CD4-positive, alpha-beta T cell treated with Interleukin-17A for 1 hour (primary cell): ENCODE measurements at places on chromosomes 16 and 17.

DNA sequence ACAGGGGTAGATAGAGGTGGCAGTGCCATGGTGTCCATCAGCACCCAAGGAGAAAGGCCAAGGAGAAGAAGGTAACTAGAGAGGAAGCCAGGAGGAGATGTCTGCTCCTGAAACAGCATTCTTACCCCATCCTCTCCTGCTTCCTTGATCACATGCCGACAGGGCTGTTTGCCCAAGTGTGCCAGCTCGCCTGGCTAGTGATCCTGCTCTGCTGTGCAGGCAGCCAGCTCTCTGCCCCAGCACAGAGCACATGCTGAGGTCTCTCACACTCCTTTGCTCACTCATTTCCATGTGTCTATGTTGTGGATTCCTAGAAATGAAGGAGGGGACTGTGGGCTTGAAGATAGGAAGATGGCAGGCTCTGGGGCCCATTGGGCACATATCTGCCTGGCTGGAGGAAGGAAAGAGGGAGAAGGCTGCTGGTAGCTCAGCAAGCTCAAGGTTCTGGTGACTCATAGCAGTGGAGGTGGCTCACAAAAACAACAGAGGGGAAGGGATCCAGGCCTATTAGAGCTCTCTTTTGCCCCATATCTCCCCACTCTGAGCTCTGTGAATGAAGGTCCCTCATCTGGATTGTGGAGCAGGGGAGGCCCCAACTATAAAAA lies 54.3 kb downstream of the NEUROD2 start:
- DNase-seq = no peak

DNA sequence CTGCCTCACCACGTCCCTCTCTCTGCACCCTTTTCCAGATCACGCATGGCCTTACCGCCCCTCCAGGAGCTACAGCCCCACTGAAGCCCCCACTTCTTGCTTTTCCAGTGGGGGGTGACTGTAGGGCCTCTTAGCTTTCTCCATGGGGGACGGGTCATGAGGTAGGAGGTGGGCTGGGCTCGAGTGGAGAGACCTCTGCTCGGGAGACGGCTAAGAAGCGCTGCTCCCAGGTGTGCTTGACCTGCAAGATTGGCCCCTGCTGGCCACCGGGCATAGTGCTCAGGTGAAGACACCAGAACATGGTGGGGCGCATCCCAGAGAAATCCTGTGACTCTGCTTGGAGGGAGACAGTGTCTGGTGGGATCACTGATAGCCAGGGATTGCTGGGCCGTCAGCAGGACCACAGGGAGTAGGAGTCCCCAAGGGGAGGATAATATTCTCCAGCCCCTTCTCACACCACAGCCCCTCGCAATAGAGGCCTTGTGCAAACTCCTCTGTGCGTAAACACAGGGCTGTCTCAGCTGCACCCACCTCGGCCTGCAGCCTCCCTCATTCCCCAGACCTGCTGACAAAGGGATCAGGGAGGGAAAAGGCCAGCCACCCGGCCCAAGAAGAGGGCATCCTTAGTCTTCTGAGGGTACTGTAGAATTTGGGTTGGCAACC lies 8.9 kb upstream of the GALK1 start:
- DNase-seq = no peak

DNA sequence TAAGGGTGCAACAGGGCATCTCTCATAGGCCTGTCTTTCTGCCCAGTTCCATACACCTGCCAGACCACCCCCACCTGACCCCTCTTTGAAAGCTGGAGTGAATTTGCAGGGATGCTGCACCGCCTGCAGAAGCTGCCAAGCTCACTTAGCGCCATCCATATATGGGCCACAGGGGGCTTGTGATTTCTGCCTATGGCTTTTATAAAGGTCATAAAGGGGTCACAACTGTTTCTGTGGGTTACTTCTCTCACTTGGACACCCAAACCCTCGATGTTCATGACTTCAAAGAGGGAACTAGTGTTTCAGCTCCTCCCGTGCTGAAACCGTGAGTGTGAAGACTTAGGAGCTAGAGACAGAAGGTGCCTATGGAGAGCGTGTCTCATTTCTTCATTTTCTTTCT lies 23.9 kb upstream of the MEAK7 start:
- no peak for DNase-seq

GRCh38 chr16:71350821-71351557 lies 7.5 kb upstream of the CALB2 start:
- DNase-seq = no peak

DNA sequence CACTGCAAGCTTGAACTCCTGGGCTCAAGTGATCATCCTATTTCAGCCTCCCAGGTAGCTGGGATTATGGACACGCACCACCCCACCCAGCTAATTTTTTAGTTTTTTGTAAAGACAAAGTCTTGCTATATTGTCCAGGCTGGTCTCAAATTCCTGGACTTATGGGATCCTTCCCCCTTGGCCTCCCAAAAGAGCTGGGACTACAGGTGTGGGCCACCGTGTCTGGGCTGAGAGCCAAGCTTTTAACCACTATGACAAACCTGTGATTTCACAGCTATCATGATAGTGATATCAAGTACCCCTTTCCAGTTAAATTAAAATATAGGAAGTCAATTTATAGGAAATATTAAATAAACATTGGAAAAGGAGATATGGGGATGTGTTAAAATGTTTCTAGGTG lies 74.6 kb upstream of the IRX6 start:
- DNase-seq = no peak

DNA sequence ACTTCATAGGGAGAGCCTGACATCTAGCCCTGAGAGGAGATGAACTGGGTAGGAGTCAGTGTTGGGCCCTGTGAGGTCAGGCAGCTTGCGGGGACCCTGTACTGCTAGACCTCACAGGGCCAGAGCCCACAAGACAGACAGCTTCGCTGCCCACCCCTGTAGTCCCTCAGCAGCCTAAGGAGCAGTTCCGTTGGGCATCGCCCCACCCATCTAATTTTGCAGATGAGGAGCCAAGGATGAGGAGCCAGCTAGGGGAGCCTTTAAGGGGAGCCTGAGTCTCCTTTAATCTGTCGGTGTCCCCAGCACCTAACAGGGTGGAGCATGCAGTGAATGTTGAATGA lies 755 bp upstream of the TUFM start:
- DNase-seq = no peak

- DNase-seq = no peak
Measured at GRCh38 chr17:66177048-66177447, 14.9 kb downstream of the CEP112 start.

DNA sequence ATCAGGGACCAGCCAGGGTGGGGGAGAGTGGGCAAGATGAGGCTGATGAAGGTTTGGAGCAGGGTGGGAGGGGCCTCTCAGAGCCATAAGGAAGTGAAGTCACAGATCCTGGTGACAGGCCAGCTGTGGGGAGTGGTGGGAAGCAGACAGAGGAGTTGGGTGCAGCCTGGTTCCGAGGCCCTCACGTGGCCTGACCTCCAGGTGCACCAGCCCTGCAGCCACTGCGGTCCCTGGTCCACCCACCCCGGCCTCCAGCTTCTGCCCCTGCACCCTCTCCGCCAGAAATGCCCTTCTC lies 3.9 kb upstream of the ZFPM1 start:
- DNase-seq = no peak

GRCh38 chr16:4383591-4384444 lies 12.2 kb downstream of the VASN start:
- DNase-seq = no peak
